ENCODE measurements at places on chromosomes 11 and 22. TPM values are rescaled to one million over a fixed set of nuclear protein-coding genes. Genes with fewer than 3 reads are reported as not detected.

GRCh38 chr11:27663326-27663725 lies 36.9 kb downstream of the BDNF start:
- DNase-seq = no peak

DNA sequence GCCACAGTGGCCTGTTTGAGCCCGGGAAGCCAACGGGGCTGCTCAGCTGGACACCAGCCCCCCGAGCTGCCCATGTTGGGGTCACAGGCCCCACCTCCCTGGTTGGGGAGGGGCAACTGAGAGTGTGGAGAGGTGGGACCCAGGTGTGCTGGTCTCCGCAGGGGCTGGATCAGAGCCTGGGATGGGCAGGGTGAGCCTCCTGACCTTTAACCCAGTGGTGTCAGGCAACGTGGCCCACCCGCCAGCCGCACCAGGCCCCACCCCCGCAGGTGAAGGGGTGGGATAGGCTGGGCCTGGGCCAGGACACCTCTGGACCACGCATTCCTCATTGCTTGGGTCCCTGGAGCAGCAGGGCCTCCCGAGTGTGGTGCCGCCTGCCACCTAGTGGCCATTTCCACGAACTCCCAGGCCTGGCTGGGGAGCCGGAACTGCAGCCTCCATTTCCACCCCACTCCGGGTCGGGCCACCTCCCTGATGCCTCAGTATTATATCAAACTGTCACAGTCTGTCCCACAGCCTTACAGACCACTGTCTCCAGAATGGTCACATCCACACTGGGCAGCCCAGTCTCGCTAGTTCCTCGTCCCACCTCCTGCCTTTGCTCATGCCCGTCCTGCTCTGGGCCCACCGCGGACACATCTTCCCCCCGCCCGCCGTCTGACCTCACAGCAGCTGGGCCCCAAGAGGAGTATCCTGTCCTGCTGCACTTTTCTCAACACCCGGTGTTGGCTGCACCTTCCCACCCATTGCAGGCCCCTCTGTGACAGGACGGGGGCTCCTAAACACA lies 13.3 kb upstream of the PPP6R3 start:
- peak; percentile 31 for DNase-seq

The CRYBB1 gene
- not detected for total RNA-seq

DNA sequence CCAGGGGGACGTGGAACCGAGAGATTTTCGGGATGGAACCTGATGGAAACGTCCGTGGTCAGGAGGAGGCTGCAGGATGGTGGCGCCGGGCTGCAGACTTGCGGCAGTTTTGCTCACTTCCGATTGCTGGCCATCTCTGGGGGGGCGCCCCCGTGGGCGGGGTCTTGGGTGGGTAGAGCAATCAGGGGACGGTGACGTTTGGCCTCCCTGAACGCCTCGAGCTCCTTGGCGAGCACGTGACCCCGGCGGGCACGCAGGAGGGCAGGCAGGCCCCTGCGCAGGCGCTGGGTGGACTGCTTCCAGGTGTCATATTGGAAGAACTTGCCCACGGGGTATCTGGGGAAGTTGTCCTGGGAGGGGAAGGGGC lies 6.3 kb downstream of the IGF2 start:
- DNase-seq = no peak

DNA sequence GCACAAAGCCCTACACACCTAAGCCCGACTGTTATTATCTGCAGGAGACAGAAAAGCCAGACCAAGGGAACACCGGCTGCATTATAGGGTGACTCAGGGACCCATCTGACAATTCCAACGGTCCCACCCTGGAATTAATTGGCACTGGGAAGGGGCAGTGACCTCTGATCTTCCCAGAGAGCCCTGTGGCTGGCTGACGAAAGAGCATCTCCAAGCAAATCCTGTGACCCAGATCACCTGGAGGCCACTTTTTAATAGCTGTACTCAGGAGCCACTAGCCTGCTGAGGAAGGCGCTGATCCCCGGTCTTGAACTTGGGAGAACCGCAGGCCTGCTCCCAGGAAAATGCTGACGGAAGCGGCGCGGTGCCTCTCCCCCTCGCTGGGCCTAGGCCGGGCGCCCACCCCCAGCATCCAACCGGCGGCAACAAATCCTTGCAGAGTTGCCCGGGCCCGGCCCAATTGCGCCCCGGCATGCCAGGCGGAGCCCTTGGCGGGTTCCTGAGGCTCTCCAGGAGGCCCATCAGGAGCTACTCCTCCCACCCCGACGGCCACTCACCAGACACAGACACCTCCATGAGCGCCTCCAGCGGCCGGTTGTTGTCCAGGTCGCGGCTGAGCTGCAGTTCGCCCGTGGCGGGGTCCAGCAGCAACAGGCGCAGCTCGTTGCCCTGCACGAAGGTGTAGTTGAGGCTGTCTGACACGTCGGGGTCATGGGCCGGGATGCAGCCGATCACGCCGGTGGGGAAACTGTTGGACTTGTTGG lies 4.2 kb downstream of the CELSR1 start:
- peak; percentile 23 for DNase-seq

- no peak for DNase-seq
Observed at GRCh38 chr11:121543836-121544380, 91.1 kb upstream of the SORL1-AS1 start.

GRCh38 chr22:47292546-47293320 lies 530.3 kb downstream of the TBC1D22A start:
- DNase-seq = peak; percentile 3

DNA sequence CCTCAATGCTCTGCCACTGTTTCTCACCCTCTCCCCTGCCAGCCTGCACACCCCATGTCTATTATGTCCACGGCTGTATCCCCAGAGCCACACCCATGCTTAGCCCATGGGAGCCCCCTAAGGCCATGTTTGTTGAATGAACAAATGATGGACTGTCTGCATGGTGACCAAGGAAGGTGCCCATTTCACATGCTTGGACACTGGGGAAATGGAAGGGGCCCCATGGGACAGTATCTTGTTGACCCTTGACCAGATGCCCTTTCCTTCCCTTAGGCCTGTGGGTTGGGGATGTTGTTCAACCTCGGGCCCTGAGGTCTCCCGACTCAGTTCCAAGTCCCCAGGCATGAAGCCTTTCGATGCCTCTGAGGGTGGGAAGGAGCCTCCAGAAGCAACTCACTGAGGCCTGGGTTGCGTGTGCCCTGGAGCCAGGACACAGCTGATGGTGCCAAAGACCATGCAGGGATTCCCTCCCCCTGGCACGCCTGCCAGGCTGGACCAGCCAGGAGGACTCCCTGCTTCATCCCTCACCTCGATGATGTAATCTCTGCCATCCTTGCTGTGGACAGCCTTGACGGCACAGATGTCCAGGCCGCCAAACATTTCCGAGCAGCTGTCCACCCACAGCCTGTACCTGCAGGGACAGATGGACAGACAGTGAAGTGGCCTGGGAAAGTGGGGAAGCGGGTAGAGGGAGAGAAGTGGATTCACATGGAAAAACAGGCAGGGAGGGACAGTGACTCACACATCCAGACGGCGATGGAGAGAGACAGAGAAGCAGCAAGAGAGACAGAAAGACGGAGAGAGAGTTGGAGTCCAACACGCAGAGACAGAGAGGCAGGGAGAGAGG lies 58.9 kb downstream of the FBXO7 start:
- no peak for DNase-seq

- no peak for DNase-seq
Observed at GRCh38 chr11:27622541-27623300, 77.5 kb downstream of the BDNF start.

The APOL4 gene
- total RNA-seq = not detected

GRCh38 chr22:42969348-42969975 lies 45.5 kb downstream of the PACSIN2 start:
- peak; percentile 42 for DNase-seq

DNA sequence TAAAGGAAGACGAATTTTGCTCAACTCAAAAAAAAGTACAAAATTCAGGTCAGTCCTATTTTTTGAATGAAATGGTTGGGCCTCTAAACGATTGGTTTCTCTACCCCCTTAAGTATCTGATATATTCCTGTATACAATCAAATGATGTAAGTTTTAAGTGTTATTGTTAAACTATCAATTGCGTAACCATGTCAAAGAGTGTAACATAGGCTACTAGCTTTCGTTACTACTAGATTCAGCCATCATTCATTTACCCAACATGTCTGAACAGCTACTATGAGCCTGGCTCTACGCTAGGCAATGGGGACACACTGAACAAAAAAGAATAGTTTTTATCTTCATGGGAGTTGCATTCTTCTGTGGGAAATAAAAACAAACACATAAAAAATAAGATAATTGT lies 3.3 kb downstream of the RAB6A start:
- no peak for DNase-seq

DNA sequence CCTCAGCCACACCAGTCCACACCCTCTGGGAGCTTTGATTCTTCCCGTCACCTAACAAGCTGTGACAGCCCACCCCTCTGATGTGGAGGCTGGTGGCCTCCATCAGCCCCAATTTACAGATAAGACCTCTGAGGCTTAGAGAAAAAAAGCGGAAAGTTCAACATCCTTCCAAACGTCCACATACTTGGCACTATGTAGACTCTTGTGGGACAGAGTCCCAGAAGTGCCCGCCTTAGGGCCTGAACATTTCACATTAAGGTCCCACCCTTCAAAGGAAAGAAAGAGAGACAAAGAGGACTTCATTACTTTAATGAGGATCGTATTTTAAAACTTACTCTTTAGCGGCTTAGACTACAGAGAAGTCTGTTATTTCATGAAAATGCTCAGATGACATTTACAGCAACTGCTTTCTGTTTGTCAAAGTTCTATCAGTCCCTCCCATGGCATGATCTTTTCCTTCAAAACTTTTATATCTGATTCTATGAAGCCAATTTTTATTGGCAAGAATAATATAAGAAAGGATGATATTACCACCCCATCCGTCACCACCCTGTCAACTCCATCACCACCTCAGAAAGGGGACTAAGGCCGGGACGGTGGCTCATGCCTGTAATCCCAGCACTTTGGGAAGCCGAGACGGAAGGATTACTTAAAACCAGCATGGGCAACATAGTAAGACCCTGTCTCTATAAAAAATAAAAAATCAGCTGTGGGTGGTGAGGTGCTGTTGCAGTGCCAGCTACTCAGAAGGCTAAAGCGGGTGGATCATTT lies 15.7 kb upstream of the SCGB1A1 start:
- no peak for DNase-seq

DNA sequence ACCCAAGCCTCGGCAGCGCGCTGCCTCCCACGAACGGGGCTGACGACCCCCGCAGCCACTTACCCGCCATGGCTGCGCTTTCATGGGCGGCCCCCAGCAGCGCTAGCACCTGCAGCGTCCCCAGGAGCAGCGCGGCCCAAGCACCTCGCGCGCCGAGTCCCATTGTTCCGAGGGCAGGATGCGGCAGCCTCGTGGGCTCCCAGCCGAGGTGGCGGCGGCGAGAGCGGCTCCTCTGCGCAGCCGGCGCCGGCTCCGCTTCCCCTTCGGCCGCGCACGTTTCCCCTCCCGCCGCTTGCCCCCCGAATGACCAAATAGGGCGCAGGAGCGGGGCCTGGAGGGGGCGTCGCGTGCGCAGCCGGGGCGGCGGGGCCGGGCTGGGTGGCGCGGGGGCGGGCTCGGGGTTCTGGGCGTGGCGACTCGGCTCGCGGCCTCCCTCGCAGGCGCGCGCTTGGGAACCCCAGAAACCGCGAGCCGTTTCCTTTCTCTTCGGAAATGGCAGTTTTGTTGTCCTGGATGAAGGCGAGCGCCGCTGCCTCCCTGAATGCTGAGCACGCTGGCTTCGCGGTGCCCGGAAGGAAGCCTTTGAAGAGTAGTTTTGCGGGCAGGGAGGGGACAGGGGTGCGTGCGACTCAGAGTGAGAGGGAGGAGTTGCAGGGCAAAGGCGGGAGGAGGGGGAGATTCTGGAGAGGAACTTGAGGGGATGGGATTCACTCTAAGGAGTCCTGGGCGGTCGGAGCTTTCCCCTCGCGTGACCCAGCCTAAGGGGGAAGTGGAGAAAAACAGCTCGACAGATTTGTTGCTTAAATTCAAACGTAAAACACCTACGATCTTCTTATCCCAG lies at the start of gene TMEM123:
TSS of gene TMEM123 (minus strand) at position 305 of the 841 bp plus-strand sequence. CDS start at position 163, 142 bp downstream.
- DNase-seq = peak; percentile 30

DNA sequence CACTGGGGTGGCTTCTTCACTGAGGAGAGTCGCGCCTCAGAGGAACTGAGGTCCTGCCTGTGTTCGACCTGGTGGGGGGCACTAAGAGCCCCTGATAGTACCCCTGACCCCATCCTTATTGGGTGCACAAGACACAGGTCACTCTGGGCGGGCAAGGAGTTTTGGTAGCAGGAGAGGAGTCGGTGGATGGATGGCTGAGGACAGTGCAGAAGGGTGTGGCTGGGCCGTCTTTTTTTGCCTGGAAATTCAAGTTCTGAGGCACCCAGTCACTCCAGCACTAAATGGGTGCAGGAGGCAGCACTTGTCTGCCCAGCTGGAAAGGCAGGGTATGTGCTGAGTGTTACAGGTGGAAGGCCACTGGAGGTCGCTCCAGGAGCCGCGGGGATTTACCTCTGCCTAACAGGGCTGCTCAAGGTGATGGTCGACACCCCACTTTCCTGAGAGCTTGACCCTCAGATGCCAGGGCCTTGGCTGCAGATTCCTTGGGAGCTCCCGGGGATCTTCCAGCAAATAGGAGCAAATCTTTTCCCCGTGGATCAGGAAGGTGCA lies 960 bp downstream of the TSSC4 start:
- DNase-seq = no peak

- no peak for DNase-seq
Observed at GRCh38 chr11:28323621-28324020, 215.4 kb downstream of the METTL15 start.

The DTX4 gene
- total RNA-seq = 17.0 TPM

The KRTAP5-11 gene
- total RNA-seq = not detected

The APBB1 gene
- total RNA-seq = 50.4 TPM

- no peak for DNase-seq
Observed at GRCh38 chr22:28449041-28449440, 230.6 kb downstream of the TTC28 start.

DNA sequence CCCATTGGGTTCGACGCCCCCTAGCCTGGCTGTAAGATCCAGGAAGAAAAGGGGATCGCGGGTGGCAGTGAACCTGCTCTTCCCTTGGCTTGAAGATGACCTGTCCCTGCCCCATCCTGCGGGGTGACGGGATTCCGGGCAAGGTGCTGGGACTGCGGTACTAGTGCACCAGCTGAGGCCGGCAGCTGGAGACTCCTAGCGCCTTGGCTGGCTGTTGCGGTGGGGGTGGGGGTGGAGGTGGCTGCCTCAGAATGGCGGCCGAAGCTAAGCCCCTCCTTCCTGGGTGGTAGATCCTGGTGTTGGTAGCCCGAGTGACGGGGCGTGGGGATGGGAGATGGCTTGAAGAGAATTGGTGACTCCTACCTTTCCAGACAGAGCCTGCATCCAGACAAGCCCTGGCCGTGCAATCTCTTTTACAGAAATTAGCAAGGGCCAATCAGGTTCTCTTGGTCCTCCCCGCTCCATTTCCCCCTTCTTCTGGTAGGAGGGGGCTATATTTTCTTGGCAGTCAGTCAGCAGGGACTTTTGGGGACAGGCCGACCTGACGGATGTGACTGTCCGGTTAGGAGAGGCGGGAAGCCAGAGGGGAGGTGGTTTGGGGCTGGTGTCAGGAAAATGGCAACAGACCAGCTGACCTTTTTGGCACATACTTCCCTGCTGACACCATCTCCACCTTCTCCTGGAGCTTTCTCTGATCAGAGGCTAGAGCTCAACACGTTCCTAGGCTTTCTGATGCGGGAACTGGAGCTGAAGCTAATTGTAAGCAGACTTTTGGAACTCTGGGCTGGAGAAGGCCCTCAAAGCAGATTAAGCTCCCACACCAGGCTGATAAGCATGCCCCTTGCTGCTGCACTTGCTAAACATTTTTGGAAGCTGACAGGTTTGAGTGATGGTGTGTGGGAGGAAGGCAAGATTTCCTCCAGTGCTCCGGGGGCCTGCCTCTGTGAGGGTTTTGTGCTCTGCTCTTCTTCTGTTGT lies 2.0 kb downstream of the NAV2 start:
- DNase-seq = peak; percentile 59

- no peak for DNase-seq
Observed at GRCh38 chr11:116778556-116778955, 5.8 kb upstream of the BUD13 start.

The SAA1 gene
- 322 TPM for total RNA-seq

All from renal cortical epithelial cell (primary cell).